Stimulated activated CD8-positive, alpha-beta memory T cell treated with anti-CD3 and anti-CD28 coated beads, Interleukin-15, amount 100 ng/mL, for 48 hours (primary cell): ENCODE measurements at places on chromosomes 7 and 10.

GRCh38 chr7:87159538-87159937 lies 7.3 kb downstream of the DMTF1 start:
- DNase-seq: no peak

- no peak for DNase-seq
These were observed 12.0 kb downstream of the CACUL1 start for GRCh38 chr10:118742782-118743181.

DNA sequence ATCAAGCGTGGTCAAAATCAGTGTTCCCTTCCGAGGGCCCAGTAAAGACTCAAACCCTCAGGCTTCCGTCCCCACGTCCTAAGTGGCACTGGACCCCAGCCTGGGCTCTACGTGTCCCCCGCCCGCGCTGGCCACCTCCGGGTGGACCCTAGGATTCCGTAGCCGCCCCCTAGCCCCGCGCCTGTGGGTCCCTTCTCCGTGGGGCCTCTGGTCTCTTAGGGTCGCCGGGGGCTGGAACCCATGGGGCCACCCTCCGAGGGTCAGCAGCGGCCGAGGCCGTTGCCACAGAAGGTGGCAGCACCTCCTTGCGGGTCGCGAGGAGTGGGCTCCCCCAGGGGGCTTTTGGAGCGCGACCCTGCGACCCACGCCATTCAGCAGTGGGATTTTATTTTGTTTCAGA lies 170.5 kb upstream of the EEPD1 start:
- no peak for DNase-seq

- DNase-seq: no peak
These were observed 204.8 kb downstream of the BMPER start for GRCh38 chr7:34109936-34110780.

GRCh38 chr10:113443141-113443925 lies 109.5 kb upstream of the HABP2 start:
- DNase-seq: no peak

GRCh38 chr10:62027841-62028501 lies 126.5 kb downstream of the ARID5B start:
- no peak for DNase-seq
